CD4-positive, CD25-positive, alpha-beta regulatory T cell (primary cell): ENCODE measurements at places on chromosomes 13 and 19.

GRCh38 chr19:13868663-13869062, 8.3 kb upstream of the NANOS3 start:
- DNase-seq: no peak

GRCh38 chr13:26929971-26930730, 169.6 kb upstream of the GPR12 start:
- peak; percentile 19 for DNase-seq

DNA sequence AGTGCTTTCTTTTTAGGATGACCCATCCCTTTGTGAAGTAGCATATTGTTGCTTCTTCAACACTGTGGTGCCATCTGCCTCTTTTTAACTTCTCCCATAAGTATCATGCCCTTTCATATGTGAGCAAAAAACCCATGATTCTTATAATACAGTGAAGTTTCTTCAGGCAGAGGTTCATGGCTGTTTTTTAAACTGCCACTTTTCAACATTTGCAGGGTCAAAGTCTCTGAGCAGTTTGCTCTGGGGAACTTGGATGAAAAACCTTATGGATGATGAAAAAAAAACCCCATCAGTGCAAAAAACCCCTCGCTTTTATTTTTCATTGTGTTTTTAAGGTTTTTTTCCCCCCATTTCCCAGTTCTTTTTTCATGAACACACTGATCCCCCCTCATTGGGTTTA, 158.5 kb downstream of the LMO7 start:
- DNase-seq: no peak

- DNase-seq: no peak
These were observed 83.2 kb upstream of the IRS2 start for GRCh38 chr13:109869312-109870237.

DNA sequence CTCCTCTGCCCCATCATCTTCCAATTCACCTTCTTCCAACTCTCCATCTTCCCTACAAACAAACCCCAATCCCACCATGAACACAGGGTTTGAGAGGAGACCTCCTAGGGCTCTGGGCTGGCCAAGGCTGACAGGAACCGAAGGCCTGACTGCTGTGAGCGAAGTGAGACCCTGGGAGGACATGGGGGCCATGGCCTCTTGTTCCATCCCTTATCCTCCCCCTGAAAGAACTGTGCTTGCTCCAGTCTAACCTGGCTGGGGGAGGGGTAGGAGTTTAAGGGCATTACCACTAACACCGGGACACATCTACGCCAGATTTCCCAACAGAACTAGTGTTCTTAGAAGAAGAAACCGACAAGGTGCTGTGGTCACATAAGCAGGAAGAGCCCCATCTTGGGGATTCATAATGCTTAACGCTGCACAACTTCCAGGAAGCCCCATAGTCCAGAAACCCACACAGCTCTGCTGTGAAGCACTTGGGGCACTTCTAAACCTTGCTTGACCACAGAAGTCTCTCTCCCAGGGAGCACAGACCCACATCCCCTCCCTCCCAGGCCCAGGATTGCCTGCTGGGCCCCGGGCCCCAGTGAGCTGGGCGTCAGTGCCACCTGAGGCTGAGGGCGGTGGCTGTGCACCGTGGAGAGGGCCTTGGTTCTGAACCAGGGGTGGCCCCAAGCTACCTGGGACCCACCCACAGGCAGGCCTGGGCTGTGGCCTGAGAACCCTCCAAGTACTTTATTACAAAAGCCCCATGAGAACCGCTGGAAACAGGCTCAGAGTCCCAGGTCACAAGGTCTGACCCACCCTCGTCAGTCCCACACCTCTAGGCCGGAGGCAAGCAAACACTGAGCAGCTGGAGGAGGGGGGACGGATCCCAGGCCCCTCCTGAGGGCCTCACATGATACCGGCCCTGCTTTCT, 18.8 kb downstream of the ZC3H4 start:
- DNase-seq: peak; percentile 80

- DNase-seq: no peak
These were observed 6.8 kb downstream of the ELL start for GRCh38 chr19:18514800-18515682.

GRCh38 chr19:6264803-6265202, 15.0 kb downstream of the MLLT1 start:
- no peak for DNase-seq

DNA sequence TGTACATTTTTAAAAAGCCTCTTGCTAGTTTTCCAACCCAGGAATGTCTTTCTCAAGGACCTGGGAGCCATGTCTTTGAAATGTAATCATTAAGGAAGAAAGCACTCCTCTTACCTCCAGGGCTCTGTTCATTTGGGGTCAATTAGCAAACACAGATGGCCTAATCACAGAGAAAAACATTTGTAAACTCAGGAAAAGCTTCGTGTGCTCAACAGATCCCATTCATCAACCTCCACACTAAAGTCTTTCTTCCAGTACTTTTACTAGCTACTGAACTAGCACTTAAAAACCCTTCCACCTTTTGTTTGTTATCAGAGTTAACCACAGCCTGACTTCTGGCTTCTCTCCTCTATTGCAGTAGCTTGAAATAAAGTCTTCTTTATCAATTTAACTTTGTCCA, 441.4 kb downstream of the PCDH20 start:
- no peak for DNase-seq

GRCh38 chr13:20247403-20247802, 15.3 kb upstream of the GJB6 start:
- no peak for DNase-seq

DNA sequence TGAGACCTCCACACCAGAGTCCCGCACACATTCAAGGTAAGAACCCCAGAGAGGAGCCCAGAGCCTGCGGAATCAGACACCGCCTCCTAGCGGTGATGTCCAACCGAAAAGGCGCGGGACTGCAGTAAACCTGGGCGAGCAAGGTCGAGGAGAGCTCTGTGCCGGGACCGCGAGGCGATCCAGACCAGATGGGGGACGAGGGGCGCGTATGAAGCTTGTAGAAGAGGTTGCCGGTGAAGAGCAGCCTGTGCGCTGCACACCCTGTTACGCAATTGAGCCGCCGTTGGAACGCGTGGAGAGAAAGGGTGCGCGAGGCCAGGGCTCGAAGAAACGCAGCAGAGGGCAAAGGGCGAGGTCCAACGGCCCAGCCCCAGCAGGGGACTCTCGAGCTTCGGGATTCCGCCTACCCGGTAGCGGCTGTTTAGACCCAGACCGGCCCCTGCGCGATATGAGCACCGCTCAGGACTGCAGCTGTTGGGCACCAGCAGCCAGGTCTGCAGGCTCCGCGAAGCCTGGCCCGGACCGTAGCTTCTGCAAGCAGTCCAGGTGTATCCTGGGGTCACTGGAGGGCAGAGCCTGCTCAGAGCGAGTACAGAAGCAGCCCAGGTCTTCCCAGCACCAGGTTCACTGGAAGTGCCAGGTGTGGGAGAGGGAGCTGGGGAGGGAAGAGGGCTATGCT, 65.9 kb upstream of the ZNF599 start:
- DNase-seq: no peak

DNA sequence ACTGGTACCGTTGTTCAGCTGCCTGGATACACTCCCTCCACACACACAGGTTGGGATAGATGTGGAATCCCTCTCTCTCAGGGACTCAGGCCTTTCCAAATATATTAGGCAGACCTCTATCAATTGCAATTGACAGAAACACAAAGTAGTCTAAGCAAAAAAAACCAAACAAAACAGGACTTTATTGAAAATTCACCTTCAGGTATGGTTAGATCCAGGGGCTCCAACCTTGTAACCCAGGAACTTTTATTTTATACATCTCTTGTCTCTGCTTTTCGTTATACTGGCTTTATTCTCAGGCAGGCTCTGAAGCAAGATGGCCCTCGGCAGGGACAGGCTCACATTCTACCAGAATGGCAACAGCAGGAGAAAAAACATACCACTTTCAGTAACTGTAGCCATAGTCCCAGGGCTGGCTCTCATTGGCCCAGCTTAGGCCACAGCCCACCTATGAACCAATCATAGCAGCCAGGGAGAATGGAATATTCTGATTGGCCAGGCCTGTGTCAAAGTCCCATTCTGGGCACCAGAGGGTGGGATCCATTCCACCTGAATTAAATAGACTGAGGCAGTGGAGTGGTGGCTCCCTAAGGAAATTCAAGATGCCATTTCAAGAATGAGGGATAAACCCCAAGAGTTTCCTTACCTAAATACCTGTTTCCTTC, 13.1 kb upstream of the CEACAM19 start:
- no peak for DNase-seq

GRCh38 chr13:24541127-24541475, 28.5 kb upstream of the PARP4 start:
- no peak for DNase-seq

DNA sequence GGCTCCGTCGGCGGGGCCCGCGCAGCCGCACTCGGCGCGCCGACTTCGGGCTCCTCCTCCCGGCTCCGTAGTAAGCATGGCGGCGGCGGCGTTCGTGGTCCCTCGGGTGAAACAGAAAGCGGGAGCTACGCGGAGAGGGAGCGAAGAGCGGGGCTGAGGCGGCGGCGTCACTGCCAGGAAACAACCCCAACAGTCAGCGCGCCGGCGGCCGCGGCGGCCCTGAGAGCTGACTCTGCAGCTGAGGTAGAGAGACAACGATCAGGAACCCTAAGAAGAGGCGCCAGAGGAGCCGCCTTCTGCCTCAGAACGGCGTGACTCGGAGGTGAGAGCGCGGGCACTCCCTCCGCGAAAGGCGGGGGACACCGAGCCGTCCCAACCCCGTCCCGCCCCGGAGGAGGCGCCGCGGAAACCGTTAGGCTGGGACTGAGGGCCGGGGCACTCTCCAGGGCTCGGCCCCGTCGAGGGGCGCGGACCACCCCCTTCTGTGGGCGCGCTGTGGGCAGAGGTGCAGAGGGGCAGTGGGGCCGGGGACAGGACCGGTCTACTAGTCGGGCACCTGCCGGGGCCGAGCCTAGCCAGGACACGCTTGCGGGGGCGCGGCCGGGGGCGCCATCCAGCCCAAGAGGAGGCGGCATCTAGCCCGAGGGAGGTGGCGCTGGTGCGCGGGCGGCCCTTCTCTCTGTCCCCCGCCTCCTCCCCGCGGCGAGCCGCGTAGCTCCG, at the start of gene FNDC3A:
Gene FNDC3A, plus strand, starts transcription at position 57 of the 720 bp plus-strand sequence. CDS start 30,279 bp downstream, outside the sequence.
- peak; percentile 81 for DNase-seq

DNA sequence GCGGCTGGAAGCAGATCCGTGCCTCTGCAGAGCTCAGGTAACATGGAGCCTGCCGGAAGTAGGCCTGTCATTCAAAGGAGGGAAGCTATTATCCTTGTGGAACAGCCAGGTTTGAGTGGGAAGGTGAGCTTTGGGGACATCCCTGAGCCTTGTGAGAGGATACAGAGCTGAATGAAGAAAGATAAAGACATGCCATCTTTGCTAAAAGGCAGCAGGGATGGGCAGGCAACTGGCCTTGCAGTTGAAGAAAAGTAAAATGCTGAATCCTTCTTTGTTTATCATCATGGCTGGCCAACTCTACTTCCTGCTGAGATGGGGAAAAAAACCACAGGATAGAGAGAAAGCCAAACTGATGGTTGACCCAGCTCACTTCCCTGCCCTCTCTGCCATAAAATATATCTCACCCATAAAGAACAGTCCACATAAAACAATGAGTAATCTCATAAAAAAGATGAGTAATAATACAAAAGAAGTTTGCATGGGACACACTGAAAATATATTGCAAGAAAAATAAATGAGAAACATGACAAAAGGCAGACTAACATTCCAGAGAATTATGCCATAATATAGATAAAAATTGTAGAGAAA, 226.3 kb downstream of the DLEU7 start:
- DNase-seq: no peak

DNA sequence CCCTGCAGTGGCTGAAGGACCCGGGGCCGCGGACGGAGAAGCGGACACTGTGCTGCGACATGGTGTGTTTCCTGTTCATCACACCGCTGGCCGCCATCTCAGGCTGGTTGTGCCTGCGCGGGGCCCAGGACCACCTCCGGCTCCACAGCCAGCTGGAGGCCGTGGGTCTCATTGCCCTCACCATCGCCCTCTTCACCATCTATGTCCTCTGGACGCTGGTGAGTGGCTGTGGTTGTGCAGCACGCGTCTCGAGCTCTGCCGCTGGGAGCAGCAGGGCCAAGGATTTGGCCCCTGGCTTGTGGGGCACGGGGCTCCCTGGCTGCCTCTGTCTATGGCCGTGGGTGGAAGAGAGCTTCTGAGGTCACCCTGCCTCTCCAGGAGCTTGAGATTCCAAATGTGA, 14.1 kb upstream of the HNRNPM start:
- no peak for DNase-seq

DNA sequence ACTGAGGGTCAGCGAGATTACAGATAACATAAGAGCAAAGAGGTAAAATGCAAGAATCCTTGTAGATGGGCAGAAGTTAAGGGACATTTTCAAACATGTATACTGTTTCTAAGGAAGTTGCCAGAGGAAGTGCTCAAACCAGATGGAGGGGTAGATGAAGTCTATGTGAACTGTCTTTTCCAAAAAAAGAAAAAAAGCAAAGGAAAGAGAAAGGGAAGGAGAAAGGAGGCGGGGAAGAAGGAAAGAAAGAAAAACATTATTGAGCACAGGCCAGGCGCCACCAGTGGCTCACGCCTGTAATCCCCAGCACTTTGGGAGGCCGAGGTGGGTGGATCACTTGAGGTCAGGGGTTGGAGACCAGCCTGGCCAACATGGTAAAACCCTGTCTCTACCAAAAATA, 5.3 kb downstream of the DMAC2 start:
- no peak for DNase-seq

DNA sequence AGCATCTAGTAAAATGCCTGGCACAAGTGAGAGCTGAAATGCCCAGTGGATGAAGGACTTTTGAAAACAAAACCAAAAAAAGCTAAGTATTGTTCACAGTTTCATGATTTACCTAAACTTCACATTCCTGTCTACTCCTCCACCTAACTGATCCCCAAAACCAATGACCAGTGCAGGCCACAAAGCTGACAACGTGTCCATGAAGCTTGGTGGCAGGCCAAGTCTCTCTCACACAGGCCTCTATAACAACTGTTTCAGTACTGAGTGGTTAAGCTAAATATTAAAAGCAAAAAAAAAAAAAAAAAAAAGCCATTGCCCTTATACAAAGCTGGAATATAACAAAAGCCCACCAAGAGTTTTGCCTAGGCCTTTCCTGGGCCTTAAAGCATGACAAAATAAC, 36.4 kb downstream of the STK24 start:
- DNase-seq: no peak

DNA sequence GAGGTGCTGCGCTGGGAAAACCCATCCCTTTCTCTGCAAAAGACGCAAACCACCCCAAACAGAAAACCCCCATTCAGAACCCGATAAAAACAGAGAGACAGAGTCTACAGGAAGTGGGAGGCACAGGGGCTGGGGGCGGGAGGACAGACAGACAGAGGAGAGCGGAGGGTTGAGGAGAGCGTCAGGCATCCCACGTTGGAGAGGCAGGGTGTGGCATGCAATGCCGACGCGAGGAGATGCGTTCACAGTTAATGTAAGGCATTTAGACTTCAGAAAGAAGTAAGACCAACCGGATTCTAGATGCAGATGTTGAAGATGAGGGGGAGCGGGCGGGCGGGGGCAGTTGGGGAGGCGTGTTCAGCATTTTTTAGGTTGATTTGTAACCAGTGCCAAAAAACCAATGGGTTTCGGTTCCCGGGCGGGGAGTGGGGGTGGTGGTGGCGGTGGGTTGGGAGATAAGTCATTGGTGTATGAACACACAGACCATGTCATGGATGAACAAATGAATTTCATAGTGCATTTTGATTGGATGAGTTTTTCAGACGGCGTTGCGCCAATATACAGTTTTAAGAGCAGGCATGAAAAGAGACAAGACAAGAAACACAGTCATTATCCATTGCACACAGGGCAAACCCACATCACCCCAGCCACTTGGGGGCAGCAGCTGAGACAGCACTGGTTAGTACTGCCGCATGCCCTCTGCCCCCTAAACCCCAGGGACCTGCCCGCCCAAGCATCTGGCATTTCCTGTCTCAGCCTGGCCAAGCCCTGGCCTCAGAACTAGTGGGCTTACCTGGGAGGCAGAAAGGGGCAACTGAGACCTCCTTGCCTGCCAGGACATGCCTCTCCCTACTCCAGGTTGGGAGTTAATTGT, 91.3 kb downstream of the IER2 start:
- DNase-seq: no peak
